ENCODE measurements at places on chromosomes 16 and 17.

DNA sequence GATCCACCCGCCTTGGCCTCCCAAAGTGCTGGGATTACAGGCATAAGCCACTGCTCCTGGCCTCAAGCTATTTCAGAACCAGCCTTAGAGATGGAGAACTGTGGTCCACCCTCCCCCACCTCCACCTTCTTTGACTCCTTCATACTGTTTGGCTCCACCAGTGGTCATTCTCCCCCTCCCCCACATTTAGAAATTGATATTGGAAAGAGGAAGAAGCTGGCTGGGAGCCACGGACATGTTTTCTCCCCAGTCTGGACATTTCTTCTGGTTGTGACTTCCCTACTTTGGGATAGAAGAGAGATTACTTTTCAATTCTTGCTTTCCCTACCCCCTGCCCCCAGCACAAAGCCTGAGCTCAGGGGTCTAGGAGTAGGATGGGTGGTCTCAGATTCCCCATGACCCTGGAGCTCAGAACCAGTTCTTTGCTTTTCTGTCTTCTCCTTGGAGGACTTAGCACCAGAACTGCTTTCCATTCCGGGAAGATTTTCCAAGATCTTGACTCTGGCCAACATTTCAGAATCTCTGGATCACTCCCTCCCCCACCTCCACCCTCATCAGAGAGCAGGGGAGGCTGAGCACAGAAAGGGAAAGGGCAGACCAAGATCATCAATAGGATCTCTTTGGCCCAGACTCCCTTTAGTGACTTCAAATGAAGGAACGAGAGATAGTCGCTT, 16.3 kb downstream of the CAVIN1 start:
- no peaks in the 10 kb centered on the region for H3K36me3 ChIP-seq
- no peak overlapping the region for H3K4me3 ChIP-seq
- H3K27me3 ChIP-seq: peaks cover 6% of the 10 kb centered on the region
- H3K27ac ChIP-seq: peak overlapping the region; percentile 34
- DNase-seq: no peak
- H3K4me1 ChIP-seq: peaks cover 16% of the 10 kb centered on the region

GRCh38 chr16:10598157-10598556, 17.8 kb upstream of the EMP2 start:
- H3K4me3 ChIP-seq: no peak overlapping the region
- no peaks in the 10 kb centered on the region for H3K36me3 ChIP-seq

- no peak overlapping the region for H3K4me3 ChIP-seq
- H3K4me1 ChIP-seq: peaks cover 35% of the 10 kb centered on the region
- DNase-seq: peak; percentile 84
- H3K27ac ChIP-seq: peak overlapping the region; percentile 76
Measured at GRCh38 chr17:42116705-42117396, 4.3 kb downstream of the KAT2A start.

DNA sequence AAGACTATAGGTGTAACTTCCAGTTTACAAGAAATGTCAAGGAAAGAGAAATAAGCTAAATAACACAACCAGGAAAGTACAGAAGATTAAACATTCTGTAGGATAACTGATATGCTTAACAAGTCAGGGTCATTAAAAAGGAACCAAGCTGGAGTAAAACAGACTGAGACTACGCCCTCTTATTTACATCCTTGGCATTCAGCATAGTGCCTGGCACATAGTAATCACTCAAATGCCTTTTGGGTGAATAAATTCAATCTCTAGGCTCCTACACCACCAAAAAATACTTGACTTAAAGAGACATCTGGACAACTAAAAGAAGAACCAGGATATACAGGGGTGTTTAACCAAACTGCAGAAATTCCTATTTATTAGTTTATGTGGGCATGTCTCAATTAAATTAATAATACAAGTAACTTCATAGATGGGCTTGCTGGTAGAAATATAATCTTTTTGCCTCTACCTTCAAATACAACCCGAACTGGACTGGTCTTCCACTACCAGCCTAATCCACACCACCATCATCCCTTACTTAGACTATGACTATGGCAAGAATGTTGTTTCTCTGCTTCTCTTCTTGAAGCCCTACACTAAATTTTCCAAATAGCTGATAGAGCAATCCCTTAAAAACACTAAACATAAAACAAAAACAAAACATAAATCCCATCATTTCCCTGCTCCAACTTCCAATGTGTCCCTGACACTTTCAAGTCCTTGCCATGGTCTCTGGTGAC, 47.7 kb upstream of the ULK2 start:
- DNase-seq: no peak
- no peaks in the 10 kb centered on the region for H3K27me3 ChIP-seq
- H3K36me3 ChIP-seq: peaks cover 12% of the 10 kb centered on the region
- H3K27ac ChIP-seq: peak overlapping the region; percentile 27
- peaks cover 8% of the 10 kb centered on the region for H3K4me1 ChIP-seq
- no peak overlapping the region for H3K4me3 ChIP-seq

GRCh38 chr17:32275060-32276042, 9.7 kb downstream of the RHBDL3 start:
- H3K27ac ChIP-seq: no peak overlapping the region
- H3K4me3 ChIP-seq: no peak overlapping the region
- no peak for DNase-seq
- H3K27me3 ChIP-seq: peaks cover 2% of the 10 kb centered on the region

Measured in natural killer cell treated with Interleukin-12 subunit alpha and Interleukin-12 subunit beta and Interleukin-15 and Interleukin-18, amount 100 ng/mL, for 72 hours (primary cell).